D721Med (cell line): ENCODE measurements at places on chromosomes 5 and 9.

GRCh38 chr5:140986117-140986521 is 19.8 kb downstream of the PCDHAC2 start:
- no peak for DNase-seq

DNA sequence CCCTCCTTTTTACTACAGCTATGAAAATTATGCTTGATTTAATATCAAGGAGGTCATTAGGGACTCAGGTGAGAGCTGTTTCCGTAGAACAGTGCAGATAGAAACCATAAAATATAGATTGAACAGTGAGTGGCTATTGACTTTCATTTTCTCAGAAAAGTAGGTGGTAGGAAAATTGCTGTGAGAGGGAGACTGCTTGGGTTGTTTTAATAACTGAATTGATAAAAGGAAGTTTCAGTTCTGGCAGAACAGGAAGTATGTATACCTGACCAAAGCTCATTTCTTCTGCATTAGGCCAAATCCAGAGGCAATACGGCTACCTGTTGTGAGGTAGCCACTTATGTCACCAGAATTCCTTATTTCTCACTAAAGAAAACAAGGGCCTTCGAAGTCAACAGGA is 761.7 kb upstream of the ARRDC3 start:
- DNase-seq, result no peak

- DNase-seq, result no peak
These were observed 1.6 kb downstream of the BICD2 start for GRCh38 chr9:92762781-92763708.

DNA sequence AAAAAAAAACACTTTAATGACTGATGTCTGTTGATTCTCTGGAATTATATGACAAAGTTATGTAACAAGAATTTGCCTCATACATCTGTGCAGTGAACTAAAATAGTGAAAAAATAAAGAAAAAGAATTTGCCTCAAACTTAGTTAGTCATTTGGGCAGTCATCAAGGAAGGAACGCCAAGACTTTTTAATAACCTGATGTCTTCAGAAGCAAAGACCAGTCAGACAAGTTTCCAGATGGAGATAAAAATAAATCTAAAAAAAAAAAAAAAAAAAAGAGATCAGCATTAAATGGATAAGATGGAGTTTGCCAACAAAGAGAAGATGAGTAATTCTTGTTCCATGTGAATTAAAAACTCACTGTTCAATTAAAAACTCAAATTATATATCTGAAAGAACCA is 52.3 kb upstream of the JMY start:
- DNase-seq, result no peak

GRCh38 chr9:19998823-19999455 is 210.1 kb upstream of the SLC24A2 start:
- no peak for DNase-seq

DNA sequence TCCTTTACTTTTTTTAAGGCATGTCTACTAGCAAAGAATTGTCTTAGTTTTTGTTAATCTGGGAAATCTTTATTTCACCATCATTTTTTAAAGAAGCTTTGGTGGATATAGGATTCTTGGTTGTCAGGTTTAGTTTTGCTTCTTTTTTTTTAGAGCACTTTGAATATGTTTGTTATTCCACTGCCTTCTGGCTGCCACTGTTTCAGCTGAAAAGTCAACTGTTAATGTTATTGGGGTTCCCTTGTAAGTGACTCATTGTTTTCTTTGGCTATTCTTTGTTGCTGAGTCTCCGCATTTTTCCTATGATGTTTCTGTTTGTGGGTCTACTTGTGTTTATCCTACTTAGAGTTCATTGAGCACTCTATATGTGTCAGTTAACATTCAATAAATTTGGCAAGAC is 44.4 kb downstream of the PHAX start:
- DNase-seq, result no peak

- no peak for DNase-seq
These were observed 114.0 kb downstream of the PIP5K1B start for GRCh38 chr9:68819065-68819464.

DNA sequence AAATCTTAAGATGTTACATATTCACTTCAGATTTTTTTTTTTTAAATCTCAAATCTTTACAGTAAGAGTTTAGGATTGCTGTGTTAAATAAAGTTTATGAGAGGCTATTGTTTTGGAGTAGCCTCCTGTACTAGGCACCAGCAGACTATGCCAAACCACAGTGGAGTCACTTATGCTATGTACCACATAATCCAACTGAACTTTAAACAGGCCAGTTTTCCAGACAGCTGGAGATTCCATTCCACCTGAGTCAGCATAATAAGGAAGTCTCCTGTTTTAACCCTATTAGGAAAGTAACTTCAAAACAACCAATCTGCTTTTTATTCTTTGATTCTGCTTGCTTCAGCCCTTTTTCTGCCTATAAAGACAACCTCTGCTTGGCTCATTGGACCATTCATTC is 205.2 kb downstream of the CSNK1G3 start:
- DNase-seq, result no peak

DNA sequence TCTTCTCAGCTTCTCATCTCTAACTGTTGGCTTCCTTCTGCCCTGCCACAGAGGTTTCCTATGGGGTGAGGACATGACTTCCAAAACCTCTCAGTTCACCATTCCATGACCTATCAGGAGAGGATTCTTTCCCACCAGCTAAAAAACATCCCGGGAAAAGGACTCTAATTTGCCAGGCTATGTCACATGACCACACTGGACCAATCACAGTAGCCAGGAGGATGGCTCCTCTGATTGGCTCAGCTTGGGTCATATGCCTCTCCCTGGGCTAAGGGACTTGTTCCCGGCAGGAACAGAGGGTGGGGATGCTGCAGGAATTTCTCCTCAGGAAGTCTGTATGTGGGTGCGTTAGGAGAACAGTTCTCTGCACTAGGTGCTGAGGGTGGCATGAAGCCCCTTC is 40.3 kb upstream of the XPA start:
- no peak for DNase-seq

DNA sequence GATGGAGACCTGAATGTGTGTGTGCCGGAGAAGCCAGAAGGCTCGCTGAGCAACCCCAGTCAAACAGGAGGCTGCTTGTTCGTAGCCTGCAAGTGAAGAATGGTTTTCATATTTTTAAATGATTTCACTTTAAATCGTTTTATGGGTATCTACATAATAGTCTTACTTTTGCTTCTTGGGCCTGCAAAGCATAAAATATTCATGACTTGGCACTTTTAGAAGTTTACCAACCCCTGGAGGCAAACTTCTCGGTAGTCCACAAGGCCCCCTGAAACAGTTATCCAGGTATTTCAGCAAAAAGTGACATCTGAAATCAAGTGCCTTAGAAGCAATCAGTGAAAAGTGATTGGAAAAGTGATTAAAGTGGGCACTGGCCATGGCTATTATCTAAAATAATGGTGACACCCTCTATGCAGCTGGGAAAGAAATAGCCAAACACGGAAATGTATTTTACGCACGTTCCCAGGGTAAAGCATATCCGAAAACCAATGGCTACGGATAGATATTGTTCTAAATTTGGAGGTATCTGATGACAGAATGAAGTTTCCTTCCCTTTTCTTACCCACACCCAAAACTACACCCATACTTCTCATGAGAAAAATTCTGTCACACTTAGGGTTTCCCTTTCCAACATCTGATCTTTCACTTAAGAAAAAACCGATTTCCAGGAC is 39.0 kb downstream of the RAPGEF1 start:
- DNase-seq, result no peak

DNA sequence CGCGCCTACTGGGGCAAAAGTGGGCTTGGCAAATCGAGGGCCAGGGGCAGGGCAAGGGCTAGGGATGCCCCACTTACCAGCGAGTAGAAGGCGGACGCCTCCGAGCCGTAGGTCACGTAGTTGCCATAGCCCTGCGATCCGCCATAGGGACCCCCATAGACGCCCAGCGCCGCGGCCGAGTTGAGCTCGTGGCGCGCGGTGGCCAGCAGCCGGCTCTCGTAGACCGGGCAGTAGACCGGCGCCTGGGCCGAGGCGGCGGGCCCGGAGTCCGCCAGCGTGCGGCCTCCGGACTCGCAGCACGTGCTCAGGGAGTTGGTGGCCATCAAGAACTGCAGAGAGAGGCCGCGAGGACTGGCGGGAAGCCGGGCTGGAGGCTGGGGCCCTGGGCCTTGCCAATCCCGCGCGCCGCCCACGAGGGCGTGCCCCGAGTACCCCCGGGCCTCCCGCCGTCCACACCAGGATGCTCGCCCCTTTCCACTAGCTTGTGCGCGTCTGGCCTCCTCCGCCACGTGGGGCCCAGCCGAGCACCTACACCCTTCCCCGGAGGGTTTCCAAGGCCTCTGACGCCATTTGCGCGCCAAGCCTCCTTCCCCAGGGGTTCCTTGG is 891 bp downstream of the IRX4 start:
- DNase-seq, result no peak
